Stimulated activated CD4-positive, alpha-beta T cell treated with anti-CD3 and anti-CD28 coated beads, Interleukin-4, amount 100 ng/mL, for 4 hours (primary cell): ENCODE measurements at places on chromosomes 5 and 9.

GRCh38 chr5:16644301-16644889, 27.6 kb upstream of the RETREG1 start:
- DNase-seq = no peak

GRCh38 chr5:72503888-72504491, 3.2 kb downstream of the ZNF366 start:
- DNase-seq = no peak

DNA sequence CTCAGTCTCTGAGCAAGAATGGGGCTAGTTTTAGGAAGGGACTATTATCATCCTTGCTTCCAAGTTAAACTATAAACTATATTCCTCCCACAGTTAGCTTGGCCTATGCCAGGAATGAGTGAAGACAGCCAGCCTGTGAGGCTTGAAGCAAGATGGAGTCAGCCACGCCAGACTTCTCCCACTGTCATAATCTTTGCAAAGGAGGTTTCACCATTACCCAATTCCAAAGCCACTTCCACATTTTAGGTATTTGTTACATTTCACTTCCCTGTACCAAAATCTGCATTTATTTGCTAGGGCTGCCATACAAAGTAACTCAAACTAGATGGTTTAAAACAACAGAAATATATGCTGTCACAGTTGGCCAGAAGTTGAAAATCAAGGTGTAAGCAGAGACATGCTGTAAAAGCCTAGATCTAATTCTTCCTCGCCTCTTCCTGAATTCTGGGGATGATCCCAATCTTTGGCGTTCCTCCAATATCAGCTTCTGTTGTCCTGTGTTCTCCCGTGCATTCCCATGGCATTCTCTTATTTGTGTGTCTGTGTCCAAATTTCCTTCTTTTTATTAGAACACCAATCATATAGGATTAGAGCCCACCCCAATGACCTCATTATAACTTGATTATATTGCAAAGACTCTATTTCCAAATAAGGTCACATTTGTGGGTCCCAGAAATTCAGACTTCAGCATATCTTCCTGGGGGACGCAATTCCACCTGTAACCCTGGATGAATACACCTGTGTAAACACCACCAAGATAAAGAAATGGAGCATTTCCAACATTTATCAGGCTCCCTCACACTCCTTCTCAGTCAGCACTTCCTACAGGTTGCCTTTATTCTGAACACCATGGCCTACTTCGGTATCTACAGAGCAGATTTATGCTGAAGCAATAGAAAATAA, 126.8 kb downstream of the GCNT1 start:
- DNase-seq = no peak

GRCh38 chr9:86854898-86855523, 92.3 kb downstream of the GAS1 start:
- DNase-seq = no peak

GRCh38 chr5:139459451-139459934, 3.0 kb downstream of the ECSCR start:
- no peak for DNase-seq

DNA sequence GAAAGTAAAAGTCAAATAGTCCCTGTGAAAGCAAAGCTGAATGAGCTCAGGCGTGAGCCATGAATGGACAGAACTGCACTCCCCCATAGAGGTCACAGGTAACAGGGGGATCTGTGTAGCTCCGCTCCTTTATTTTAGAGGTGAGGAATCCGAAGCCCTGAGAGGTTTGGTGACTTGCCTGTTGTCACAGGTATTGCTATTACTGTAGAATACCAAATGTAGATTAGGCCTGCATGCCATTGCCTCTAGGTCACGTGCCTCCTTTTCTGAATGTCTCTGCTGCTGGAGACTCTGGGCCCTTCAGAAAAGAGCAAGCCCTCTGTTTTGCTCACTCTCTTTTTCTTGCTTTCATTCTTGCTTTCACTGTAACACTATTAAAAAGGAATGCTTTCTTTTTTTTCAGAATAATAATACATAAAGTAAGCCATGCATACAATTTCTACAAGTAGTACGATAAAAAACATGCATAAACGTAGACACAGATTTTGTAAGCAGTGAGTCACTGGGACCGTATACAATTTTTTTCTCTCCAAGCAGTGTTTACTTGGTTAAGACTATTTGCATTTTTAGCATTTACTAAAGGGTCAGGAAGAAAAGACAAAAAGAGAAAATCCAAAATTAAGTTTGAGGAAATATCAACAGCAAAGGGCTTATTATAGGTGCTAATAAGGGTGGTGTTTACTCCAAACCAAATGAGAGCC, 568.7 kb upstream of the ADAMTS16 start:
- DNase-seq = no peak

DNA sequence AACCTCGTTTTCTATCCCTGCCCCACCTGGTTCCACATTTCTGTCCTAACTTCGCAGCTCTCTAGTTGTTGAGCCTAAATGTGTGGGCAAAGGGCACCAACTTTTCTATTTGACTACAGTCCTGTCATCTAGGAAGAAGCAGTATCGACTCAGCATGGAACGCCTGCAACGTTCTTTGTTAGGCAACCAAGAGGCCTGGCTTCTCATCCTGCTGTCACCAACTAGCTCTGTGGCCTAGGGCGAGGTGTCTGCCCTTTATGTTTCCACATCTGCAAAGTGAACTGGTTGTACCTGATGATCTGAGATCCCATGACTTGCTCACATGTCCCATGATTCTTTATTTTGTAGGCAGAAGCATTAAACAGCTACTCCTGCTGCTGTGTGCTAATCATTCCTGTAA, 248.9 kb downstream of the ADAMTSL1 start:
- no peak for DNase-seq

- DNase-seq = no peak
These were observed 6.6 kb upstream of the OTULINL start for GRCh38 chr5:14574891-14575508.

GRCh38 chr9:89328064-89328463, 9.8 kb downstream of the SECISBP2 start:
- DNase-seq = no peak

DNA sequence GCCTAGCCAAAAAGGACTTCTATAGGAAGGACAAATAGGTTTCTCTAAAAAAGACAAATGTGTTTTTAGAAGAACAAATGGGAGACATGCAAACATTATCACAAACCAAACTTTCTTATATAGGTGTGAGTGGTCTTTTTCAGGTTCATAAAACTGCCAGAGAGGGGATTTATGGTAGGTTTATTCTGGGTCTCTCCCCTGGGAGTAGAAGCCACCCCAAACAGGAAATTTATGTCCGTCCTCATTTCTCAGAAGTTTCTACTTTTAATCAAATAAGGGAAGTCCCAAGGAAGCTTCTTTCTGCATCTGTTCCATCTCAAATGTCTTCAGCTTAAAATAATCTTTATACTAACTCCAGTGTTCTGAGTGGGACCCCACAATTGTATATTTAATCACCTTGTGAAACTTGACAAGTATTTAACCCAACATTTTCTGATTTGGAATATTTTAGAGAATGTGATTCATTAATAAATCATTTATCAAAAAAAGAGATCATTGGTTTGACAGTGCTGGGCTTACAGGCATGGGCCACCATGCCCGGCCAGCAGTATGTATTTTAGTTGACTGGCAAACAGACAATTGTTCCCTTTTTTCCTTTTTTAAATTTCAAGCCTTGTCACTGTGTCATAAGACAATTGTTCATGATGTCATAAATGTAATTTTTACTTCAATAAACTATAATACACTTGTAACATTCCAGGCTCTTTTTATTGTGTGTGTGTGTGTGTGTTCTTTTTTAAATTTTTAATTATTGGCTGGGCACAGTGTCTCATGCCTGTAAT, 44.6 kb upstream of the GLDC start:
- DNase-seq = no peak

DNA sequence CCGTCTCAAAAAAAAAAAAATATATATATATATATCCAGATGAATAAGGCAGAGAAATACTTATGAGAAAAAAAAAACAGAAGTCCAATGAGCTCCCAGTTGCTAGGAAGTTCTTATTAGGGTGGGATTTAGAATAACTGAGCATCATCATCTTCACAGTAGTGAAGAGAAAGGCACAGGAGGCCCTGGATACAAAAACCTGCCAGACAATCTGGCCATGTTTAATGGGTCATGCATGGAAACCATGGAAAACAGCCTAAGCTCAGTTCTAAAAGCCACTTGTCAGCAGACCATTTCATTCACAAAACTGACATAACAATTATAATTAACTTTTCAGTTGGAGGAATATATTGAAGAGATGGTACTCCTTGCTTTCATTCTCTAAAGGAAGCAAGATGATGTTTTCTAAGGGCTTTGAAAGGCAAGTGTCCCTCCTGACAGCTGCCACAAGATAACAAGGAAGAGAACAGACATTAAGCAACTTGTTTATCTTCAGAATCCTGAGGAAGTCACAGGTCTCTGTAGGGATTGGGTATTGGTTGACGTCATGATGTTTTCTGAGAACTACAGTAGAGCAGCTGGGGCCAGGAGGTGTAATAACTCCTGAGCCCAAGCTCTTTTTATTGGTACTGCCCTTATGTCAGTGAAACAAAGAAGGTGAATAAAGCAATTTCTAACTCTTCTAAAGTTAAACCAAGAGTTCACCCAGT, 463.1 kb downstream of the DMAC1 start:
- no peak for DNase-seq

- no peak for DNase-seq
These were observed 716.5 kb downstream of the MTRR start for GRCh38 chr5:8585230-8586018.

GRCh38 chr5:97044052-97044451, 98.4 kb downstream of the LIX1 start:
- no peak for DNase-seq

- DNase-seq = no peak
These were observed 894.1 kb downstream of the PTPRD start for GRCh38 chr9:9718691-9719090.

DNA sequence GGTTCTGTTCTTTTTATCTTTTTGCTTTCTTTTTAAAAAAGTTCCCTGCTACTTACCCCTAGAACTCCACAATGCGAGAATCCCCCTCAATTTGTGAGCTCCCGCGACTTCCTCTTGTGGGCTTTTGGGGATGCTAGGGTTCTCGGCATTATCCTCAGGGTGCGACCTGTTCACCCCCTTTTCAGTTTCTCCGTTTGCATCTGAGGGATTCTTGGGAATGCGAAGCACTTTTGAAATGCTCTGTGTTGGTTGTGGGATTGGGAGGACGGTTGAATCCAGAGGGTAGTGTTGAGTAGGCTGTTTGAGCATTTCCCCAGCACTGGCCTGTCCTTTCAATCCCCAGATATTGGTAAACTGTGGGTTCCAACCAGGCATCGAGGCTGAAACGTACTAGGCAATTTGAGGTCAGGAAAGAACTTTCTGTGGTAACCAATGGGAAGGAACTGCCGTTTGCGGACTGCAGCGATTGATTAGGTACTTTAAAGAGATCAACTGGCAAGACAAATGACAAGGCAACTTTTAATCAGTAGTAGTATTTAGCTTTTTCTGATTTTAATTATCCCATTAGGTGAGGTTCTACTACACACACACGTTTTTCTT, 415 bp downstream of the XRCC4 start:
- DNase-seq = no peak

GRCh38 chr9:18911714-18912342, 121.2 kb downstream of the SAXO1 start:
- no peak for DNase-seq

DNA sequence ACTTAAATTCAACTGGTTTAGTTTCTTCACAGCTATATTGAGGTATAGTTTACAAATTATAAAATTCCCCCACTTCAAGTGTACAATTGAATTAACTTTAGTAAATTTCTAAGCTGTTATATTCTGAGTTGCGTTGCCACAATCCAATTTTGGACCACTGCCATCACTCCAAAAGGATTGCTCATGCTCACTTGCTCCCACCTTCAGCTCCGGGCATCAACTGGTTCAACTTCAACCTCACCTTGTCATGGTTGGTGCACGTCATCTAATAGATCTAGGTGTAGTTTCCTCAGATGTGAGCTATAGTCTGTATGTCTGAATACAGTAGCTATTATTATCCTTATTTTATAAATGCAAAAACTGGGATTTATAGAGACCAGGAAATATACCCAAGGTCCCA, 942.5 kb upstream of the WWC1 start:
- no peak for DNase-seq

- no peak for DNase-seq
These were observed 10.8 kb downstream of the FNIP1 start for GRCh38 chr5:131786036-131786435.

DNA sequence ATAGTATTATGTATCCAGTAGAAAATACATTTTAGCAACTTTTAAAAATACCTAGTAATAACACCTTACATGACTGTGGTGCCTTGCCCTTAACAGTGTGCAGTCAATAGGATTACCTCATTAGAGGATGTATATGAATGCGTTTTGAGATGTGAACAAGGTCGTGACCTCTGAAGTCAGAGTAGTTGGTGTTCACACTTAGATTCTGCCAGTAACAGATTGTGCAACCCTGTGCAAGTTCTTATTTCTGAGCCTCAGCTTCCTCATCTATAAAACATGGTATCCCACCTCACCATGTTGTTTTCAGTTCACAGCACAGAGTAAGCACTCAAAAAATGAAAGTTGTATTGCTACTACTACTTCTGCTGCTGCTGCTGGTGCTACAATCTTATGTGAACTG, 347.3 kb downstream of the KDM4C start:
- DNase-seq = no peak

GRCh38 chr5:179166886-179167841, 107.0 kb downstream of the ZNF354C start:
- DNase-seq = peak; percentile 36

DNA sequence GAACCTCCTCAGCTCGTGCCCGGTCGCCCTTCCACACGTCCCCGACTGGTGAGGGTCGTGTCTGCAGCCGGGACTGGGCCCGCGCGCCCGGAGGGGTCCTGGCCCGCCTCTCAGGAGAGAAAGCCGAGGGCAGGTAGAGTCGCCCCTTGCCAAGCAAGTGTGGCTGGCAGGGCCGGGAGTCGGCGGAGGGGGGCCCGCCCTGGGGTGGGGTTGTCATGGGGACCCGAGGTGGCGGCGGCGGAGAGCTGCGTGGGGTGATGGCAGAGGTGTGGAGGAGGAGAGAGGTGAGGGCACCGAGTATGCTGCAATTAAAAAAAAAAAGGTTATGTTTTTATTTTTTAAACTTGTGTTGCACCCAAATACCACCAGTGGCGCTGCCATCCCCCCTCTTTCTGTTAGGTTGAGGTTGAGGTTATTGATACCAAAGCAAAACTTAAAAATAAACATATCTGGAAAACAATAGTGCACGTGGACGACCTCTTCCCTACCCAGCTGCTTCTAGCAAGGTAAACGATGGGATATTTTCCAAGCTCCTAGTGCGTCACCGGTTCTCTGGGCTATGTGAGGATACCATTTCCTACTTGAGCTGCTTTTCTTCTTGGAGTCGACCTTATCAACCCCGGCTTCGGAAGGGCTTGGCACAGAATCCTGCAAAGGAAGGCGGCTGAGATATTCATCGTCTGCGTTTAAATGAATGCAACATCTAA, 660 bp downstream of the SCAMP1 start:
- peak; percentile 80 for DNase-seq

- DNase-seq = no peak
These were observed 29.9 kb upstream of the MYOT start for GRCh38 chr5:137837491-137838394.

GRCh38 chr5:10866913-10867312, 105.9 kb upstream of the DAP start:
- DNase-seq = no peak

- DNase-seq = no peak
These were observed 59.8 kb upstream of the POU5F2 start for GRCh38 chr5:93800988-93801811.
